ENCODE measurements at places on chromosomes 1 and 21.

GRCh38 chr1:23563755-23564374 lies 4.6 kb upstream of the ID3 start:
- DNase-seq = no peak

DNA sequence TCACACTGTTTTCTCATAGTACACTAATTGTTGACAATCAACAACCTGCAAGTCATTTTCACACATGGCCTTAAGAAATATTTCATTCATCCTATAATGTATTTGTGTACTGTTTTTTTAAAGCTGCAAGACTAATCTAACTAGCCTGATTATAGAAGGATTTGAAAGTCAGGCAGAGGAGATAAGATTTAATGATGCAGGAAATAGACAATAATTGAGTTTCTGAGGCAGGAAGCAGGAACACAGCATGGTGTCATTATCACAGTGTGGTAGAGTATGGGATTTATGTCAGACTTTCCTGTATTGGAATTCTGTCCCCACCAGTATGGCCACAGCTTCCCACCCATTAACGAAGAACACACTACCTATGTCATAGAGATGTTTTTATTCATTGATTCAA lies 138.8 kb downstream of the LRRC7 start:
- DNase-seq = no peak

GRCh38 chr1:172340520-172340919 lies 80.0 kb upstream of the C1orf105 start:
- no peak for DNase-seq

DNA sequence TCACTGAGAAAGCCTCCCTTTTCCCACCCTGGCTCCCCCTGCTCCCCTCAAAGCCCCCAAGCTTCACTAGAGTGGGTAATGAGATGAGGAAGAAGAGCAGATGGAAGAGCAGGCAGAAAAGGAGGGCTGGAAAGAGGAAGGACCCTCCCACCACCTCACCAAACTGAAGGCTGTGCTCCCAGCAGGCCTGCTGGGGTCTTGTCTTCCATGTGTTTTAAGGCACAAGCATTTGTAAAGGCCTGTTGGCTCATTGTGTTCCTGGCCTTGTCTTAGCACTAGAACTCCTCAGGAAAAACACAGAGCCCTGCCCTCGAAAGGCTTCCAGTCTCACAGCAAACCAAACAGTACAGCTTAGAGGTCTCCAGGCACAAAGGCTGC lies 51.5 kb downstream of the TOMM20 start:
- DNase-seq = no peak

- DNase-seq = no peak
These were observed 153.2 kb downstream of the GLUL start for GRCh38 chr1:182238421-182238820.

DNA sequence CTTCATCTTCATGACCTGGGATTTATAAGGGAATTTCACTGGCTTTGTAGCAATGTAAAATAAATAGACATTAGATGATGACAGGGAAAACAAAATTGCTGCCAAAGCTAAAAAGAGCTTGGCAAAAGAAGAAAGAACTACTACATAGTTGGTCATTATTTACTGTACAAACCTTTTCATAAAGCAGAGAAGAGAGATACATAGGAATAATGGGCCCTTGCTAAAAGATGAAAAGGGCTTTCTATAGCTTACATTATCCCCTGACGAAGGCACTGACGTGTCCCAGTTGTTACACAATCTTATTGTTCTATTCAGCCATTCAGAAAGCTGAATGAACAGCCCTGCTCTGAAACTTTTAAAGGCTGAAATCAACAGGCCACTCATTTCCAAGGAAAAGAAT lies 57.1 kb downstream of the ZC3H11B start:
- DNase-seq = no peak

GRCh38 chr1:166378805-166379204 lies 212.0 kb upstream of the FAM78B start:
- DNase-seq = no peak

- no peak for DNase-seq
These were observed 118.6 kb downstream of the LRIG2 start for GRCh38 chr1:113191579-113192076.

- no peak for DNase-seq
These were observed 16.1 kb downstream of the C1orf52 start for GRCh38 chr1:85243372-85243771.

- DNase-seq = no peak
These were observed 1355.8 kb upstream of the PRMT6 start for GRCh38 chr1:105700723-105701122.

- DNase-seq = no peak
These were observed 81.4 kb upstream of the WLS start for GRCh38 chr1:68313735-68314134.

DNA sequence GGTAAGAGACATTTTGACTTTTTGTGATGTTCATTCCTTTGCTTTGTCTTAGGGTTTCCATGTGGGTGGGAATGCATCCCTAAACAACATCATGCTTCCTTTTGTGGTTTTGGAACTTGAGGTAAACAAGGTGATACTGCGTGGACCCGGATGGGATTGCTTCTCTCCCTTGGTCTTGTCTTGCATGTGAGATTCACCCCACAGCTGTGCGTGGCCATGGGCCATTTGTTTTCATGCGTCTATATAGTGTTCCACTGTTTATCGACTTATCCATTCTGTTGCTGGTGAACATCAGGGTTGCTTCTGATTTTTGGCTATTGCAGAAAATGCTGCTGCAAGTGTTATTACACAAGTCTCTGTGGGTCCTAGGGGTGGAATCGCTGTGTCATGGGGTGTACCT lies 21.1 kb downstream of the CRYAA start:
- no peak for DNase-seq

GRCh38 chr1:213759359-213760181 lies 228.2 kb upstream of the PROX1 start:
- no peak for DNase-seq

GRCh38 chr1:75967719-75968118 lies 35.5 kb upstream of the ASB17 start:
- DNase-seq = no peak

DNA sequence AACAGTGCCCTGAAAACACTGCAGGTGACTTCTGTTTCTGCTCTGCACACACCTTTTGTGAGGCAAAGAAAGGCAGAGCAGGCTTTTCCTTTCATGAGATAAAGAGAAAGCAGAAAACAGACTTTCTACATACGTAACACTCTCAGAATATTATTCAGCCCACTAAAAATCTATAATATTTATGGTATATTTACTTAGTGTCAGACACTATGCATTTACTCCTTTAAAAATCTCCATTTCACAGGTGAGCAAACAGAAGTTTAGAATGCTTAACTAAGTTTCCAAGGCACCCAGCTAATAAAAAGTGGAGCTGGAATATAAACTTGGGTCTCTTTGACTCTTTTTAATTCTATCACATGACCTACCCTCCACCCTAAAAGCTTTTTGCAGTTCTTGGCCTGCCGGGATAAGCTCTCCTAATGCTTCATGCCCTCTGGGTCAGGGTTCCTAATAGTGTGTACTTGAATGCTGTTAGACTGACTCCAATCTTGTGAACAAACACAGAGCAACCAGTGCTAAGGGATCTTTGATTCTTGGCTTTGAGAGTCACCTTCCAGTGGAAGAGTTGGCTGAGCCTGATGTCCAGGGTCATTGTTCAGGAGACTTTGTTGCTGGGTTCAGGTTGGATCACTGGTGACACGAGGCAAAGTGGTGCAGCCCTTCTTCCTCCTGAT lies 27.2 kb downstream of the PROK1 start:
- no peak for DNase-seq

GRCh38 chr1:229617351-229618100 lies 8.4 kb downstream of the TAF5L start:
- no peak for DNase-seq

GRCh38 chr1:179549368-179549700 lies 26.4 kb downstream of the NPHS2 start:
- DNase-seq = no peak

DNA sequence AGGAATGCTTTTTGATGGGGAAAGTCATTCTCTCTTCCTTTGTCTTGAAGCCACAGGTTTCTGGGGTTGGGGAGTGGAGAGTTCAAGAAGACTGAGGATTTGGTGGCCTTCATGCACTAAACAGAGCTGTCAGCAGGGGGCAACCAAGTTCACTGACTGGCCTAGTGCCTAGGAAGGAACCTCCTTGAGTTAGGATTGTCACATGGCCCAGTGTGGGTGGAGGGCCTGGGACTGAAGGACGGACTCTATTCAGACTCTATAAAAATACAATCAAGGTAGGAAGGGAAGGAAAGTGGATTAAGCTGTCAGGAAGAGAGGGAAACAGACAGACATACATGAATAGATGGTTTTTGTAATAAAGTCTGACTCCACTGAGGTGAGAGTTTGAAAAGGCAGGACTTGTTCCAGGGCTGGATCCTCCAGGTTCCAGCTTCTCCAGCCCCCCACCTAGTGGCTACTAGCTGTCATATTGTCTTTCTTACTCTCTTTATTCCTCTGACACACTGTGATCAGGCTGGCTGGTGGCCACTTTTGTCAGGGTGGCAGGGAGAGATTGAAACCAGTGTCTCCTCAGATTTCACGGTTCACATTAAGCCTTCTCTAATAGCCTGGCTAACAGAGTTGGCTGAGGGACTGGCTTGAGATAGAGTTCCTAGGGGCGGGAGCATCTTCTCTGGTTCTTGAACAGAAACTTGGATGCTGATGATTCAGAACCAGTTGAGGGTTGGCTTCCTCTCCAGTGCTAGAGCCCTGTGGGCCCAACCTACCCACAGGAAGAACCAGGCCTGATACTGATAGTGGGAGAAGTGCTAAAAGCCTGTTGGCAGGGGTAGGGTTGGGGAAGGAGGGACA lies 4.1 kb upstream of the SH3BGRL3 start:
- peak; percentile 63 for DNase-seq

DNA sequence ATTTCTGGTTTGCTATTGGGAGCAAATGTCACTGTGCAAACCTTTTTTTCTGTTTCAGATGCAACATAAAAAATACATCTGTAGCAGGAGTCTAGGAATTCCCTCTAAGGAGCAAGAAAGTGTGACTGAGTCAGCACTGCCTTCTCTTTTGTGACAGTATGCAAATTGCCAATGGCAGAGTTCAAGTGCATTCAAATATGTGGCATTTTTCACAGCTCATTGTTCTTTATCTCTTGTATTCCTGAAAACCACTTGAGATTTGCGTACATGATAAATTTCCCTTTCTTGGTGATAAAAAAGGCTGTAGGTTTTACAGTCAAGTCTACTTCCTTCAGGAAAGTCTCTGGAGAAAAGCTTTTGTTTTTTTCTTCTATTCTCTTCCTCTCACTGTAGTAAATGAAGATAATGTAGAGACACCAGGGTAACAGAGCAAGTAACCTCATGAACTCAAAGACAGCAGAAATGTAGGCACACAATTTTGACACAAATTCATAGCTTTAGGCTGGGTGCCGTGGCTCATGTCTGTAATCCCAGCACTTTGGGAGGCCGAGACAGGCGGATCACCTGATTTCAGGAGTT lies 129.7 kb upstream of the L1TD1 start:
- no peak for DNase-seq

DNA sequence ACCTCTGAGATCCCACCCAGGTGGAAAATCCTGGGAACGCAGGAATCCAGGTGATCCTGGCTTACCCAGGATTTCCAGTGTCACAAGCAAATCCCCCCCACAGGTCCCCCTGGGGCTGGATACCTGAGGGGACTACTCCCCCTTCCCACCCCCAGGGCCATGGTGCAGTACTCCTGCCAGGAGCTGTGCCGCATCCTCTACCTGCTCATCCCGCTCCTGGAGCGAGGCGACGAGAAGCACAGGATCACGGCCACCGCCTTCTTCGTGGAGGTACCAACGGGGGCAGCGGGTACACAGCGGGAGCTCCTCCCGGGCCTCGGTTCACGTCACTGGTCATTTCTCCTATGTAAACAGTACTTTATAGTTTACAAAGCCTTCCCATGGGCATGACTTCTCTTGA lies 20.4 kb upstream of the TTC4 start:
- no peak for DNase-seq

DNA sequence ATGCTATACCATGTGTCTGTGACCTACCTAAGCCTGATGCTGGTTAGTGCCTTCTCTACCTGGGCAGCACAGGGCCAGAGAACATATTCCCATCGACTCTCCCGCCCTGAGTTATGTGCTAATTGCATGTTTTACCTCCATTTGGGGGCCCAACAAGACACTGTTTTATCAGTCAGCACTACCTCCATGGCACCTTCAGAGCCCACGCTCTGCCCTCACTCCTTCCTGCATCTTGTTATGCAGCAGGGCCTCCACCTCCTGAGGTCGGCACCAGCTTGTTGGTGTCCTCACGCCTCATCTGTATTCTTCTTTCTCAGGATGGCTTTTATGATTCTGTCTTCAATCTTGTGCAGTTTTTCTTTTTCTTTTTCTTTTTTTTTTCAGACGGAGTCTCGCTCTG lies 11.9 kb downstream of the WNT9A start:
- no peak for DNase-seq

- no peak for DNase-seq
These were observed 24.2 kb downstream of the ERG start for GRCh38 chr21:38474124-38474523.

DNA sequence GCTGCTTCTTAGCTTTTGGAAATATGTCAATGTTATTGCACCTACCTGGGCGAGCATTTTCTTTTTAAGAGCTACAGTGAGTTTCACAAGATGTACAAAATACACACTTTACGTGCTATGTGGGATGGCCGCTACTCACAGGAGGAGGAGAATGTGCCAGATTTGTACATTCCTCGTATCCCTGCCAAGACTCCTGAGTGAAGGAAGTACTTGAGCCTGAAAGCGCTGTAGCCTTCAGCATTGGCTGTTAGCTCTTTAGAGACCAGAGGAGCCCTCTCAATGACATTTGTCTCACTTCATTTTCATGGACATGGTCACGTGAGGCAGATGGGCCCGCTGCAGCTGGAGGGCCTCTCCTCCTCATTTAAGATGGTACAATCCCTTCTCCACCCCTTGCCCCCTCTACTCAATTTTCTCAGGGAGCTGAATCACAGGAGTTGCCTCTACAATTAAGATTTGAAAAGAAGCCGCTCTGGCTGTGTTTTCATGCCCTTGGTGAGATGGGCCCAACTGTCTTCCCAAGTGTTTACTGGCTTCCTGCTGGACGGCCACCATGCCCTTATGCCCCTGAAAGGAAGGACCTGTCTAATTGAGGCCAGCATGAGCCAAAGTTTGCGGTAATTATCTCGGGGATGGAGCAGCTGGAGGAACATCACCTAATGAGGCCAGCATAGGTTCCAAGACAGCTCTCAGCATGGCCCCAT lies 442.6 kb downstream of the PRDM2 start:
- DNase-seq = no peak

- DNase-seq = no peak
These were observed 217.8 kb downstream of the NCAM2 start for GRCh38 chr21:21216047-21216446.

GRCh38 chr1:68449901-68450300 lies at the start of gene RPE65:
RPE65 (minus strand) TSS chr1:68449954; CDS start chr1:68449905, 49 bp downstream.
- DNase-seq = no peak

- DNase-seq = no peak
These were observed 12.0 kb upstream of the PRDM15 start for GRCh38 chr21:41891132-41891531.

DNA sequence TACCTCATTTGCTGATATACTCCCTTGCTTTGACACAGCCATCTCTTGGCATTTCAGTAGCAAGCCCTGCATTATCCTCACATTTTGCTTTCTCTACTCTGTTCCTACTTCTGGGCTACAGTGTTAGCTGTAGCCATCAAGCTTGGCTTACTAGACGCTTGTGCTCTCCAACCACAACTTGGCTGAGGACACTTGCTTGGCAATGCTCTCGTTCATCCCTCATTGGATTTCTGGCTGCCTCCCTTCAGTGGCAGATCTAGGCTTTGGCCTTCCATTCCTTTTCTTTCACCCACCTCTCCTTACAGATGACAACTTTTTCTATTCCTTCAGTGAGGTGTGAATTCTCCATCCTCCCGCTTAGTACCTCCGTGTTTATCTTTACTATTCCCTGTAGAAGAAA lies 428.7 kb upstream of the LRRC7 start:
- DNase-seq = no peak

- no peak for DNase-seq
These were observed 61.2 kb downstream of the TP53BP2 start for GRCh38 chr1:223784541-223784940.
